Activated naive CD4-positive, alpha-beta T cell (primary cell): ENCODE measurements at places on chromosomes 3 and 15.

DNA sequence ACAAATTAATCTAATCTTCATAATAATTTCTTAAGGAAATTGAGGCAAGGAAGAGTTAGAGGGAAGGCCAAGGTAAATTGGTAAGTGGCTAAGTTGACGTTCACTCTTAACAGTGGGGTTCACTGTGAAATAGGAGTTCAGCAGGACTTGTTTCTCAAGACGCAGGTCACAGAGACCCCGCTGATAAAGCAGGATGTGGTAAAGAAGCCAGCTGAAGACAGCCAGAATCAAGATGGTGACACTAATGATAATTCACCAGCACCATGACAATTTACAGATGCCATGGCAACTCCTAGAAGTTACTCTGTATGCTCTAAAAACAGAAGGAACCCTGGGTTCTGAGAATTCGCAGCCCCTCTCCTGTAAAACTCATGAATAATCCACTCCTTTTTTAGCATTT lies 100.1 kb upstream of the CTDSPL start:
- DNase-seq: no peak

DNA sequence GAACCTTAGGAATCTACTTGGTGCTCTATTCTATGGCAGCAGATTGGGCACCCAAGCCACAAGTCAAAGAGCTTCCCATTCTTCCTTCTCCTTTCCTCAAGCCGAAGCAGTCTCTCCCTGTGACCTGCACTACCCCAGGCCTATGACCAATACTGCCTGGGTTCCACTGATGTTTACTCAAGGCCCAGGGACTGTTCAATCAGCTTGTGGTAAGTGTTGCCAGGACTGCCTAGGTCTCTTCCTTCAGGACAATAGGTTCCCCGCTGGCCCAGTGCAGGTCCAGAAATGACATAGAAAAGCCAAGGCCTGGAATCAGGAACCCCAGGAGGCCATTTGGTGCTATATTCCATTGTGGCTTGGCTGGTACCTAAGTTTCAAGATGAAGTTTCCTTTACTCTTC lies 397.9 kb downstream of the ZIC4 start:
- no peak for DNase-seq

- no peak for DNase-seq
These were observed 54.7 kb upstream of the CNOT10 start for GRCh38 chr3:32630266-32630665.

GRCh38 chr3:127949446-127950055 lies 34.5 kb downstream of the KBTBD12 start:
- no peak for DNase-seq

DNA sequence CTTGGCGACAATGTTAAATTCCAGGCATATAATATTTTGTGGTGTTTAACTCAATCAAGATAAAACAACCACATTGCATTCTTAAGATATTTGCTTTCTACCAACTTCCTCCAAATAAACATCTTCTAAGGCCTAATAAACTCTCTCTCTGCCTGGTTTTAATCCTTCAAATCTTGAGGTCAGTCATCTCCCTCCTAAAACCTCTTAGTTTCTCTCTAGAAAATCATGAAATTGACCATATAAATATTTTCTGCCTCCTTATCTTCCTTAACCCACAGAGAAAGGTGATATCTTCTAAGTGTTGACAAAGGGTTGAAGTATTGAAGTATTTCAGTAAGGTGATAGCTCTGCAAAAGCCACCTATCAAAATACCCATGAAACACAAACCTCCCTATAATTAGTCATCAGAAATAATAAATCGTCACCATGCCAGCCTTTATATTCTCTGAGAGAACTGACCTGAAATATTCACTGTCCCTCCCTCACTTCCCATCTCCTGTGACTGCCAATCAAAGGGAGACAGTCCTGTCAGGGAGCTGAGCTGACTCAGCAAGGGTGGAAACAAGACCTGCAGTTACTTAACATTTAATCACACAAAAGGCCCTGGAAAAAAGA lies 1261.1 kb downstream of the ROBO1 start:
- DNase-seq: no peak

DNA sequence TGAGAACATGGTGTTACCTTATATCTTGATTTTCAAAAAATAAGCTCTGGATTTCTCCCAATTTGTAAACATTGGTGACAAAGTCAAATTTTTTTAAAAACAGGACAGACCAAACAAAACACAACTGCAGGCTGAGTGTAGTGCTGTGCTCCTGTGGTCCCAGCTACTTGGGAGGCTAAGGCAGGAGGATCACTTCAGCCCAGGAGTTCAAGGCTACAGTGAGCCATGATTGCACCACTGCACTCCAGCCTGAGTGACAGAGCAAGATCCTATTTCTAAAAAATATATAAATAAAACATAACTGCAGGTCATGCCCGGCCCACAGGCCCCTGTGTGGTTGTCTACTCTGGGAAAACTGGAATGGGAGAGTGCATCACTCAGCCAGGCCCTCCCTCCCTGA lies 4.0 kb upstream of the ZXDC start:
- no peak for DNase-seq

DNA sequence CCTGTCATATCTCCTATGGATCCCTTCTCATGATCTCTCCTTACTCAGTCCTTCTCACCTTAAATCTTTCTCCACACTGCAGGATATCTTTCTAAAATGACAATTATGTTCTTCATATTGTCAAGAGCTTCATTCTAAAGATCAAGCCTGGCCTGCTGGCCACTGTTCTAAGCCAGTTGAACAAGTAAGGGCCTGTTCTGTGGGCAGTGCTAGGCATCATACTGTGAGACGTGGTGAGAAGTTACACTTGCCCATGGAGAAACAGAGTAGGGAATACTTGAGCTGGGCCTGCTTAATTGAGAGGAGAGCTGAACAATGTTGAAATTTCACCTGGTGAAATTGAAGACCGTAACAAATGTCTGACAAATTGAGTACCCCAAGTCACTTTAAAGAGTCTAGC lies 184.1 kb upstream of the RASGRP1 start:
- DNase-seq: no peak

GRCh38 chr3:176861137-176861536 lies 336.1 kb downstream of the TBL1XR1 start:
- DNase-seq: no peak

- DNase-seq: no peak
These were observed 80.5 kb downstream of the CHDH start for GRCh38 chr3:53765753-53766152.

GRCh38 chr15:86555939-86556338 lies 476.3 kb downstream of the AGBL1 start:
- no peak for DNase-seq

DNA sequence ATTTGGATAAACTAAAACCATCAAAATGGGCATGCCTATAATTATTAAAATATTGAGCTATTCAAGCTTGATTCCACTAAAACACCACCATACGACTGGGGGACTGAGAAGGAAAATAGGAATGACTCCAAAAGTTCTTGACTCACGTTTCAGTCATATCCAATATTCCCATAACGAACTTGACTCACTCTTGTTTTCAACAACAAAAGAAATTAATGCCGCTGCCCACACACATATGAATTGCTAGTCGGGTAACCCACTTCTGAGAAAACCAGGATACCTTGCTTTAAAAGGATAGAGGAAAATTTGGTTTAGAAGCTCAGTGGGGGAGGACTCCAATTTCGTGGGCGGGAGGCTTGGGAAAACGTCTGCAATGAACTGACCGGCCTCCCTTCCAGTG lies 5.2 kb downstream of the HTR3C start:
- no peak for DNase-seq

DNA sequence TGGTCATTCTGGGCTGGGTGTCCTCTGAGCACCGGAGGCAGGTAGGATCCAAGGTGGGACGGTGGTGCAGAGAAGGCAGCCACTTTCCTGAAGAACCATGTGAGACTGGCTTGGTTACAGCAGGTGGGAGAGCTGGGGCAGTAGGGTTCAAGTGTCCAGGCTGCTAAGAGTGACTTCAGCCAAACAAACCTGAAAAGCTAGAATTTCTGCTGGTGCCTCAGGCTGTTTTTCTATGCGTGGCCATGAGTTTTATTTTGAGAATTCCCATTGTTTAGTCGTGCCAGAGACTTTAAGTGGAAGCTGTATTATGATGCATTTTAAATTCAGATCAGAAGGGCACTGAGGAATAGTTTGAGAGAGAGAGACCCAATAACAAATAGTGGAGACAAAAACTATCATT lies 20.1 kb downstream of the USP13 start:
- DNase-seq: no peak

GRCh38 chr15:75989045-75989444 lies 23.2 kb downstream of the NRG4 start:
- no peak for DNase-seq

DNA sequence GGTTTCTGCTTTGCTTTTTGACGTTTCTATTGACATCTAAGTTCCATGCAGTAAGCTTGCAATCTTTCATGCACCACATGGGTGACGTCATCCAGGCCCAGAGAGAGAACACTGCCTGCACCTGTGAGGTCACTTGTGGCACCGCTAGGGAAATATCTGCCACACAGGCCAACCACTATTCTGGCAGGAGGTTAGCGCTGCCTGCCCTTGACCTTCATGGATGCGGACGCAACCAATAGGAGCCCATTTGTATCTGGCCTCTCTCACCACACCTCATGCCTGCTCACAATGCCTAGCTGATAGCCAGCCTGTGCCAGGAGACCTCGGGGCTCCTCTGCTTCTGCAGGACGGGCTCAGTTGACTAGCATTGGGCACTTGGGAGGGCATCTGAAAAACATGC lies 55.8 kb upstream of the PRR23E start:
- no peak for DNase-seq

GRCh38 chr3:56219894-56220805 lies 248.1 kb downstream of the ERC2 start:
- no peak for DNase-seq

DNA sequence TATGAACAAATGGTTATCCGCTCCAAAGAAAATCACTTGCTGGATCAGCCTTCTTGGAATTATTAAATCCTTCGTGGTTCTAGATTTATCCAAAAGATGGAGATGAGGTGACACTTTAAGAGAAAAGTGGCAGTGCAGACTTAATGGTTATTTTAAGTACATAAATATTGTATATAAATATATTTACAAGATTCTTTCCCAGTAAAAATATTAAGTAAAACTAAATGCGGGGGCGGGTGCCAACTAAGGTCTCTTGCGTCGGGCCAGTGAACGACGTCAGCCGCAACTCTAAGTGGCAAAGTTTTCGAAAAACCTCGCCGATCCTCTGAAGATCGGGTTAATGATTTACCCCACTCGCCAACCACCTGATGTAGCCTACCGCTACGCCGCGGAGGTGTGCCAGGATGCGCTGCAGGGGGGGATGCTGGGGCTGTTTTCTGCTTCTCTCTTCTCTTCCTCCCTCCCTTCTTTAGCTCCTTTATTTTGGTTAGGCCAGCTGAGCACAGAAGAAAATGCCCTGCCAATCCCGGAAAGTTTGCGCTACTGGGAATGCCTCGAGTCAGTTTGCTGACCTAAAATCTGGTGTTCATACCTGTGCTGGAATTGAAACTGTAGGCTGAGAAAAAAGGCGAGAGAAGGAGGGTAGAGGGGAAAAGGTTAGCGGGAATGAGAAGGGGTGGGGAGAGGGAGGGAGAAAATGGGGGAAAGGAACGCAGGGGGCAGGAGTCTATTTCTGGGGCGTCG lies 7.6 kb upstream of the FOXB1 start:
- no peak for DNase-seq

DNA sequence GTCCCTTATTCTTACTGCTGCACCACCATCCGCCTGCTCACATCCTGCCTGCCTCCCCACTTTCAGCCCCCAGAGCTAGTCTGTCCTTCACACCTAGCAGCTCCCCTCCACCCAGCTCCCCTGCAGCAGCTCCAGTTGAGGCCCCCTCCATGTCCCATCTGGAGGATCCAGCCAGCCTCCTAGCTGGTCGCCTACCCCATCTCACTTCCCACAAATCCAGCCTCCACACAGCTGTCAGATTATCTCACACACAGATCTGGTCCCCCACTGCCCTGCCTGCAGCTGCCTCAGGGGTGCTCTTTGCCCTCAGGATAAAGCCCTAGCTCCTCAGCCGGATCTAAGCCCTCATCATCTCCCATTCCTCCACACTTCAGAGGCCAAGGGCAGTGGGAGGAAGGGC lies 8.8 kb upstream of the SEMA7A start:
- DNase-seq: no peak

- DNase-seq: no peak
These were observed 9.3 kb upstream of the HCN4 start for GRCh38 chr15:73378089-73378488.

DNA sequence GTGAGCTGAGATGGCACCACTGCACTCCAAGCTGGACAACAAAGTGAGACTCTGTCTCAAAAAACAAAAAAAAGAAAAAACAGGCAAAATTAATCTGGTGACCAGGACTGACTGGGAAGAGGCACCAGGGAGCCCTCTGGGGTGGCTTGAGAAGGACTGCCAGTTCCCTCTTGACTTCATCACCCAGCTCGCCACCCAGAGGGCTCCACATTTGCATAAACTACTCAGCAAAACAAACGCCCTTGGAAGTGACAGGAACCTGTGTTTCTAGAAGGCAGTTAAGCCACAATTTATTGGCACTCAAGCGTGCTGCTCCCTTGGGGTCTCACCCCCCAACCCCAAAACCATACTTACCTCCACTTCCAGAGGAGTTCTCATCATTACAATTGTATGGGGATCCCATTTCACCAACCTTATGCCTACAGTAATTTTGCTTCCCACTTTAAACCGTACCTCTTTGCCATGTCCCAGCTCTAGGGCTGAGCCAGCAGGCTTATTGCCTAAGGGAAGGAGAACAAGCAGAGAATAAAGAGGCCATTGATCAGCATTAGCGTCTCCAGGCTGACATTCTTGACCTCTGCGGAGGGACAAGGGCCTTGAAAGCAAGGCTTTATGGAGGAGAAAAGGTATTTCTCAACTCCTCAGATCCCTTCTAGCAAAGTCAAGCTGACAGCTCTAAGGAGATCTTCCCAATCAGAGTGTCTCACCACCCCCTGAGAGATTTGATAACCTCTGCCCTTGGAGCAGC lies 357.4 kb downstream of the SHQ1 start:
- DNase-seq: no peak

- DNase-seq: no peak
These were observed 55.4 kb downstream of the DCBLD2 start for GRCh38 chr3:98846101-98846500.

DNA sequence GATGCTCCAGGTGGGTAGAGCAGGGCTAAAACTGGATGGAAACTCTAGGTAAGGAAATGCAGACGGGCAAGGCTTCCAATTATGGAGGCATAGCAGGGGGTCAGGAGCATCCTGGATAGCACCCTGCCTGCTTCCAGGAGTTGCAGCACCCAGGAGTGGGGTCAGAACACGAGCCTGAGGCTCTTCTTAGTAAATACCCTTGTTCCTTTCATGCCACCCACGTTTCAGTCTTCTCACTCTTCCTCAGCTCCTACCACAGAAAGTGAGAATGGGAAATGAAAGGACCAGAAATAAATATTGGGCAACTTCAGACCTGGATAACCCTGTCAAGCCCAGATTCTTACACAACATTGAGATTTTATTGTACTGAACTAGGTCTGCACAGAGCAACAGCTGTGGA lies 16.4 kb downstream of the CCR1 start:
- DNase-seq: no peak
